Right ventricle myocardium superior (tissue), 1 donor: ENCODE measurements at places on chromosomes 4 and X.

DNA sequence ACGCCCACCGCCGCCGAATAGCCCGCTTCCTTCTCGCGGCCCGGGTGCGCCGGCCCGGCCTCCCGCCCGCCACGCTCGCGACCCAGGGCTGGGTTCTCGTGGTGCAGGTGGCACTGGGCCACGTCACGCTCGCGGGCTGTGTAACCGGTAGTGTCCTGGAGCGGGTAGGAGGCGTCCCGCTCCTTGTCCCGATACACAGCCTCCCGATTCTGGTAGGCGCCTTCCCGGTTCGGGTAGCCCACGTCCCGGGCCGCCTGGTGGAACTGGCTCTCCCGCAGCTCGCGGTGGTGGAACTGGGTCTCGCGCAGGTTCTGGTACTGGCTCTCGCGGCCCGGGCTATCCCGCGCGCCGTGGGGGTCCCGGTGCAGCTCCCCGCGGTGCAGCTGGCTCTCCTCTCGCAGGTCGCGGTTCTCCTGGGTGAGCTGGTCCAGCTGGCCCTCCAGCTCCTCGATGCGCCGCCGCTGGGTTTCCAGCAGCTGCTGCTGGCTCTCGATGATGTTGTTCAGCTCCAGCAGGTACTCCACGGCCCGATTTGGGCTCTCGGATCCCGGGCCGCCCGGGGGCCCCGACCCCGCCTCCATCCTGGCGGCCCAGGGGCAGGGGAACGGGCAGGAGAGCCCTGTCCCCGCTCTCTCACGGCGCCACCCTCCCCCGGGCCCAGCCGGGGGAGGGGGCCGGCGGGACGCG is 39.3 kb upstream of the IQSEC2 start:
- DNase-seq: peak; percentile 42

GRCh38 chrX:43019021-43019420 is 241.1 kb upstream of the PPP1R2C start:
- no peak for DNase-seq

DNA sequence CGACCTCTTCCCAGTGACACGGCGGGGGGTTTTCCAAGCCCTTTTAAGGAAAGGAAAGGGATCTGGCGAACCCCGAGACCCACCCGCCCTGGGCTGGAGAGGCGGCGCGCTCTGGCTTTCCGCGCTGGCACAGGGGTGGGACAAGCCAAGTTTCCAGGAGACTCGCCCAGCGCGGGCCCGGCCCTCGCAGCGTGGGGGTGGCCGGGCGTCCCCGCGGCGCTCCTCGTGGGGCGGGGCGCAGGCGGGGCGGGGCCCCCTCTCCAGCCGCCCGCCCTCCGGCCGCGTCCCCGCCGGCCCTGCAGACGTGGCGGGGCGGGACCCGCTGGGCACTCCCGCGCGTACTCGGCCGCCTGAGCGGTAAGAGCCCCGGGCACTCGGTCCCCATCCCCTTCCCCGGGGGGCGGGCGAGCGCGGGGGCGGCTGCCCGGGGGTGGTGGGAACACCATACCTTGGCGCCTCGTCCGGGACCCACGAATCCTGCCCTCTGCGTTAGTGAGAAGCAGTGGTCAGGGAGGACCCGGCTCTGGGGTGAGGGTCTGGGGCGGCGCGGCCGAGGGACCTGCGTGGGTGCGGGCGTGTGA is at the start of gene FAM114A1:
Gene FAM114A1 (plus strand): TSS at position 329 of the 581 bp plus-strand sequence. CDS start 10,273 bp downstream, outside the sequence.
- peak; percentile 90 for DNase-seq

DNA sequence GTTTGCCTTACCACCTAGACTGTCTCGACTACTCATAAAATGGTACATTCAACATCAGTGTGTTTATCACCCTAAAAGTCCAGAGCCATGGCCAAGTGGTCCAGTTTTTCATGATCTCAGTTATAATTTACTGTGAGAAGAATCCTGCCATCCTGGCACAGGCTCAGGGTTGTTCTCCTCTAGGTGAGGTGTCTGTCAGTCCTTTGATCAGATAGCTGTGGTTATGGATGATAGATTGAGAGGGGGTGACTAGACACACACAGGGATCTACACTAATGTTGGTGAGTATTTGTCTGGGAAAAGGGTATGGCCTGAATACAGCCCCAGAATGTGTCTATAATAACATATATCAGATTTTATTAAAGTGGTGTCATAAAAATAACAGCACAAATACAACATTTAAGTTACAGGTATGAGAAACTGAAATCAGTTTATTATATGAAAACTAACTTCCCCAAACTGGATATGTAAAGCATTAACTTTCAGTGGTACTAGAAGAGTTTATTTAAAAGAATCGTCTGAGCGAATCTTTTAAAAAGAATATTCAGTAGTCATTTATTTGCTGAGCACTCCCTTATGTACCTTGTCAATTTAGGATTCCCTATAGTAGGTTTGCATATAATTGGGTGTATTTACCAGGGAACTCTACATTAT is 93.3 kb downstream of the STIM2 start:
- no peak for DNase-seq

- no peak for DNase-seq
Observed at GRCh38 chr4:187547316-187547715, 448.3 kb upstream of the ZFP42 start.

GRCh38 chr4:122046255-122046654 is 94.4 kb upstream of the TRPC3 start:
- DNase-seq: no peak

DNA sequence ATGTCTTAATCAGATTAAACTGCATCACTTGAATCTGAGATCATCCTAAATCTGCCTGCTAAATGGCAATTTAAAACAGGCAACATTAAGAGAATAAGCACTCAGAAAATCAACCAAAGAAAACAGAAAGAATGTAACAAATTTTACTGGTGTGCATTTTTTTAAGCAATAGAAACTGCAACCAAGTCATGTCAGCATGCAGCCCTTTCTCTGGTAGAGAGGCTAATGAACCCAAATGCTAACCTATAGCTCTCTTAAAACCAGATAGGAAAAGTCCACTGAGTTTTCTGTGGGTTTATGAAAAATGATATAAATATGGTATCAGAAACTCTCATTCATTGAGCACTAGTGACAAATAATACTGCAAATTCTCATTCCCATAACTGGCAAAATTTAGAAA is 35.6 kb downstream of the COL25A1 start:
- DNase-seq: no peak

DNA sequence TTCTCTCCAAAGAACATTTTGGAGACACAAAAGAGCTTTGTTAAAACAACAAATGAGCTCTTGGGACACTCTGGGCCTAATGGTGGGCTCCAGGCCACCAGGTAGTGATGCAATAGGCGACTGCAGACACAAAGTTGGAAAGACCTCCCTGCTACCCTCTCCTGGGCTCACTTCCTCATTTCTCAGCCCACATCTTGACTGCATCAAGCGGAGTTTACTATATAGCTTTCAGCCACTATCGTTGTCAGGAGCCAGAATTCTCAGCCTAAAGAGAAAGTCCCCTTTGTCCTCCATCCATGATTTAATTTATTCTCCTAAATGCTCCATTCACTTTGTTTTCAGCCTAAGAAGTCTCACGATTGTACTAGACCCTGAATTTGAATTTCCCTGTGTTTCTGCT is 114.9 kb downstream of the EFHC2 start:
- DNase-seq: no peak

- no peak for DNase-seq
Observed at GRCh38 chr4:11881947-11882346, 453.3 kb upstream of the HS3ST1 start.

GRCh38 chr4:122702939-122703338 is 29.6 kb upstream of the BBS12 start:
- DNase-seq: no peak

GRCh38 chrX:47078129-47079043 is at the start of gene RGN:
Gene RGN (plus strand): TSS chrX:47078443. CDS start chrX:47081145, 2,702 bp downstream.
- peak; percentile 41 for DNase-seq

- DNase-seq: no peak
Observed at GRCh38 chr4:36414248-36414647, 132.8 kb downstream of the DTHD1 start.

DNA sequence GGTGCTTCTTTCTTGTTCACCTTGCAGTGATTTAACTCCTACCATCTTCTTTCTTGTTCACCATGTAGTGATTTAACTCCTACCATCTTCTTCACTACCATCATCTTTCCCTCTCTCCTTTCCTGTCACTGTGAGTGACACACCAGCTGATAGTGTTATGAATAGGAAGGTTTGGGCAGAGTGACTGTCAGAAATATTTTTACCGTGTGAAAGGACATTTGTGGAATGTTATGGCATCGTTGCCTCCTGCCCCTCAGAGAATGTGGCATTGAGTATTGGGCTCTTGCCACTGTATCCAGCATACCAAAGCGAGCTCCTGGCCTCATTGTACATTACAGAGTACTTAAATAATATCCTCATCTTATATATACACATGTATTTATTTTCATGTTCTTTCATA is 90.8 kb upstream of the AMOT start:
- DNase-seq: no peak

DNA sequence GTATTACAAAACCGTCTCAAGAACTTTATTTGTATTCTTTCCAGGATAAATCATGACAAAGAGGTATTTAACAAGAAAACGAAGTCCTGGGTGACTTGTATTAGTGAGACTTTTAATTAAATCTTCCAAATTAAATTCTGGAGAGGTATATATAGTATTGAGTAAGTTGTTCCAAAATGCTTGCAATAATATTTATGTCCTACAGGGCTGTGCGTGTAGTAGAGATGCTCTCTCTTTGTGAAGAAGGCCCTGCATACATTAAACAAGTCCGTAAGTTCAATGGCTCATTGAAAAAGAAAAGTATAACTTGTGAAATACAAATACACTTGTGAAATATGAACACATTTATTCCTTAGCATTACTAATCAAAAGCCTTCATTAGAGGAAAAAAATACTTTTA is 211.4 kb downstream of the ARHGAP24 start:
- DNase-seq: no peak

- no peak for DNase-seq
Observed at GRCh38 chrX:19350941-19351384, 7.2 kb downstream of the PDHA1 start.

- DNase-seq: no peak
Observed at GRCh38 chr4:21811565-21811964, 137.0 kb downstream of the KCNIP4 start.

GRCh38 chr4:41216294-41217019 is 2.1 kb upstream of the APBB2 start:
- DNase-seq: peak; percentile 79

GRCh38 chr4:170705907-170706306 is 616.2 kb upstream of the AADAT start:
- no peak for DNase-seq

GRCh38 chr4:101599620-101600019 is 190.9 kb upstream of the BANK1 start:
- DNase-seq: no peak

DNA sequence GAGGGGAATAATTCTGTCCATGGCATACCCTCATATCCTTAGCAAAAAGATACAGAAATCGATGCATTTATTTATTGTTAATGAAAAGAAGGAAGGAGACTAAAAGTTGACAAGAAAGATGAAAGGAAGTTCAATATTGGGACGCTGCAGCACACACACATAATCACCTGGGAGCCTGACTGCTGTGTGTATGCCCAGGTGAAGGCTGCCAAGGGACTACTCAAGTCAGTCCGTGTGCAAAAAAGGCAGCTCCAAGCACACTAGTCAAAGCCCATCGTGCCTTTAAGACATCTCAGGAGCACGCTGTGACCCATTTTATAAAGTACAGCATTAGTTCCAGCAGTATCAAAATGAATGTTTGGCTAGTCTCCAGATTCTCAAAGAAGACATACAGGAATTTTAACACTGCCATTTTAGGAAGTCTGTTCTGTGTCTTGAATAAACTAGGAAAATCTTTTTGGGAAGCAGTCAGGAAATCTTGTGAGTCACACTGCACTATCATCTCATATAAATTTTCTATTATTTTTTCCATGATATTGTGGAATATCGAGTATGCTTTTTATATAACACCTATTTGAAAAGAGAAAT is 363.9 kb downstream of the GASK1B start:
- no peak for DNase-seq

GRCh38 chr4:16118090-16118489 is 34.3 kb upstream of the PROM1 start:
- no peak for DNase-seq

DNA sequence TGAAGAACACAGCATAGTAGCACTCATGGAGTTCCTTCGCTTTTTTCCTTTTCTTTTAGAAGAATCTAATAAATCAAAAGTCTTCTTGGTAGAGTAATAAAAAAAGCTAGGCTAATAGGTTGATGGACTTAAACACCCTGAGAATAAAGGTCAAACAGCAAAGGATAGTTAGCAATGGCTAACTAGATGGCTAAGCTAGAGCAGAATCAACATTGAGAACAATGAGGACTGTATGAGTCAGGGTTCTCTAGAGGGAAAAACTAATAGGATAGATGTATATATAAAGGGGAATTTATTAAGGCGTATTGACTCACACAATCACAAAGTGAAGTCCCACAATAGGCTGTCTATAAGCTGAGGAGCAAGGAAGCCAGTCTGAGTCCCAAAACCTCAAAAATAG is 550.9 kb downstream of the GLUD2 start:
- no peak for DNase-seq

GRCh38 chr4:153610623-153611376 is 73.3 kb upstream of the TLR2 start:
- DNase-seq: no peak

DNA sequence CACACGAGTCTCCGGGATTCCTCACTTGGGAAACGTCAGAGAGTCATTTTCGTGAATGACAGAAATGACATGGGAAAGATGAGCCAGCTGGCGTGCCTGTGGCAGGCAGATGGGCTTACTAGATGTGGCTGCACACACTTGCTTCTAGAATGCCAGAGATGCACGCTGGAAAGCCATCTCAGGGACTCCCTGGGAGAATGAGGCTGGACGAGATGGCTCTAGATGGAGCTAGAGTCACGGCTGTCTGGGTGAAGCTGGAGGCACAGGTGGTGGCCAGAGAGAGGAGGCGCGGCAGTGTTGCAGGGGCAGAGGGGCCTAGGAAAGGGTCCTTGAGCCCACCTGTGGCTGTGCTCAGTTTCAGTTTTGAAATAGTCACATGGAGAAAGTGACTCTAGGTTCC is 26.0 kb downstream of the TKTL1 start:
- no peak for DNase-seq

GRCh38 chrX:116321711-116322110 is 114.7 kb upstream of the SLC6A14 start:
- DNase-seq: no peak

GRCh38 chrX:117854806-117855205 is 261.8 kb downstream of the KLHL13 start:
- DNase-seq: no peak

- no peak for DNase-seq
Observed at GRCh38 chr4:1783970-1784369, 9.1 kb upstream of the FGFR3 start.

GRCh38 chrX:70979136-70979762 is 48.4 kb upstream of the SLC7A3 start:
- DNase-seq: no peak

GRCh38 chrX:12867685-12868084 is 813 bp downstream of the TLR7 start:
- no peak for DNase-seq

DNA sequence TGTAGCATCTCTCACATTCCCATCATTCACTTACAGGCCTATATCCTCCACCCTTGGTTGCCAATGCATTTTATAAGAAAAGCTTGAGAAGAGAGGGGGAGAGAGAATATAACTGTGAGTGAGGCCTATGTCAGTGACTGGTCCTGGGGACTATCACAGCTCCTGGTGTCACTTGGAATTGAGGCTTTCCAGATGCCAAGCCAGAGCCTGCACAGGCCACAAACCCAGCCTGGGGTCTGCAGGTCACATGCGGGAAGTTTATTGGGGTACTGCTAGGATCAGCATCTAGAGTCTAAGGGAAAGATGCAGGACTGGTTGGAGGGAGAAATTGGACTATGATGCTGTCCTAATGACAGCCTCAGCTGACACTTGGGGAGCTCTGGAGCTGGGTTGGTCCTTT is 47.6 kb downstream of the RTL5 start:
- DNase-seq: no peak

GRCh38 chrX:153971450-153972367 is at the start of gene HCFC1:
Gene HCFC1 (minus strand): TSS chrX:153971818. CDS start chrX:153970840, 978 bp downstream.
- DNase-seq: peak; percentile 94
